RKO (cell line): ENCODE measurements at places on chromosomes 3 and 15.

- peak; percentile 19 for DNase-seq
Measured at GRCh38 chr3:68919000-68919399, 13.3 kb downstream of the TAFA4 start.

DNA sequence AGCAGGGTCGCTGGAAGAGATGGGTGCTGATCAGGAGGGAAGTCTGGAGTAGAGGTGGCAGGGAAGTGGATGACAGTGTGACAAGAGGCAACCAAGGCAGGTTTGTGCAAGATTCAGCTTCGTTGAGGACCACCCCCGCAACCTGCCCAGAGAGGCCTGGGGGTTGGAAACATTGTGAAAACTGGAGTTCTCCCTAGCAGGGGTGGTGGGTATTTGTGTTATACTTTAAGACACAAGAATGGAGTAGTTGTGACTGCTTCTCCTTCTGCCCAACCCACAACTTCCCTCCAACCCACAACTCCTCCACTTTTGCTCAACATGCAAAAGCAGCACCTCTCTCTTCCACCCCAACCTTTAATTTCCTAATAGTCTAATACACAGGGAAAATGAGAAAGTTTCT, 8.6 kb upstream of the ARNT2 start:
- no peak for DNase-seq

- DNase-seq: peak; percentile 32
Measured at GRCh38 chr15:25739687-25740121, 123.4 kb downstream of the ATP10A start.

GRCh38 chr3:108437439-108437838, 73.0 kb downstream of the MYH15 start:
- no peak for DNase-seq

- no peak for DNase-seq
Measured at GRCh38 chr3:29382409-29382808, 101.5 kb downstream of the RBMS3 start.
